ENCODE measurements at places on chromosomes 5 and 9.

- DNase-seq = peak; percentile 42
Measured at GRCh38 chr5:170791325-170791954, 7.9 kb downstream of the GABRP start.

GRCh38 chr5:176823869-176824412 is 13.6 kb downstream of the UNC5A start:
- DNase-seq = no peak

DNA sequence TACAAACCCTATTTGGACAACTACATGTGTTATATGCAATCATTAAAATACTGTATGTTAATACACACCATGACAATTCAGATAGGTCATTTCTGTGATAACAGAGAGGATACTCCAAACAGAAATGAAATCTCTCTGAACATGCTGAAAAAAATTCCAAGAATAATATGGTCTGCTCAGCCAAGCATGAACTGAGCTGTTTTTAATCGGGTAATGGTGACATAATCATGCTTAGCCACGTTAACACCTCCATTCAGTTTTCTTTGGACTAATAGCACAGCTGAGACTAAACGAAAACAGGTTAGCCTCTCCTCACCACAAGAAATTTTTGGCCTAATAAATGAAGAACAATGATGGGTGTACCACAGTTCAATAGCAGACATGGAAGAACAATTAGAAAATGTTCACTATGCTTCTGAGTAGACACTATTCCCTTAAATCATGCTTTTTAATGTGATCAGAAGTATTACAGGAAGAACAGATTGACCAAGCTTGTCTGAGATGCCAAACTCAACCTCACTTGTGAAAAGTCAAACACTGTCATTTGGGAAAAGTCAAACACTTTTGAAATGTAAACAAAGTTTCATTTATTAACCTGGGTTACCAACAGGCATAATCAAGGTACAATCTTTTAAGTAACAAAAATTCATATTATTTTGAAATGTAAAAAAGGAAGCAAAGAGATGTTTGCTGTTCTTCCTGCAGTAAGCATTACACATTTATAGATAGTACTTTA is 19.4 kb downstream of the RAB14 start:
- DNase-seq = no peak

GRCh38 chr9:93810028-93810971 is 144.9 kb downstream of the BARX1 start:
- no peak for DNase-seq

DNA sequence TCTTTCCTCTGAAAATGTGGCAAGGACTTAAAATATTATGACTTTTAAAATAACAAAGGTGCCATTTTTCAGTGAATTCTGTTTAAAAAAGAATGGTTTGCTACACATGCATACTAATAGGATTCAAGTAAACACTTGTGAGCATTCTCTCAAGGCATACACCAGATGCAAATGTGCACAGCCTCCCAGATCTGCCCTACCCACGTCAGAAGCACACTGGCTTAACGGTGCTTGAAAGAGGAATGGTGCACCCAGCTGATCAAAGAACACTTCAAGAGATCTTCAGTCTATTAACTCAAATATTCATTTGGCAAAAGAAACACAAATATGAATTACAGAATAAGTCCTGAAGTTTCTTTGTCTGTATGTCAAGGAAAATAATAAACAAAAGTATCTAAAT is 15.8 kb downstream of the GABRB2 start:
- no peak for DNase-seq

DNA sequence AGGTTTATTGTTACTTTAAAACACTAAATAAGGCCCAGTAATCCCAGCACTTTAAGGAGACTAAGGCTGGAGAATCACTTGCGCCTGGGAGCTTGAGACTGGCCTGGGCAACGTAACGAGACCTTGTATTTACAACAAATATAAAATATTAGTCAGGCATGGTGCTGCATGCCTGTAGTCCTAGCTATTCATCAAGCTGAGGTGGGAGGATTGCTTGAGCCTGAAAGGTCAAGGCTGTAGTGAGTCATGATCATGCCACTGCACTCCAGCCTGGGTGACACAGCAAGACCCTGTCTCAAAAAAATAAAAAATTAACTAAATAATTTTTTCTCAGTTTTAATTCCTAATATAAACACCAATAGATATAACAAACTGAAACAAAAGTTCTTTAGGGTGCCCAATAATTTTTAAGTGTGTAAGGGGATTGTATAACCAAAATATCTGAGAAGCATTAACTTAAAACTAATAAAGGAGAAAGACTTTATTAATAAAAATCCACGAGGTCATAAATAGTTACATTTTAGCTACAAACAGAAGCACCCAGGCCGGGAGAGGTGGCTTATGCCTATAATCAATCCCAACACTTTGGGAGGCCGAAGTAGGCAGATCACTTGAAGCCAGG is 32.7 kb downstream of the FAM13B start:
- DNase-seq = no peak
